ENCODE measurements at places on chromosomes 5 and 9.
A peak's percentile ranks its signal among the peaks of the same experiment; 100 is the strongest.

GRCh38 chr9:124040935-124041816 is 29.6 kb downstream of the LHX2 start:
- peak; percentile 16 for DNase-seq

DNA sequence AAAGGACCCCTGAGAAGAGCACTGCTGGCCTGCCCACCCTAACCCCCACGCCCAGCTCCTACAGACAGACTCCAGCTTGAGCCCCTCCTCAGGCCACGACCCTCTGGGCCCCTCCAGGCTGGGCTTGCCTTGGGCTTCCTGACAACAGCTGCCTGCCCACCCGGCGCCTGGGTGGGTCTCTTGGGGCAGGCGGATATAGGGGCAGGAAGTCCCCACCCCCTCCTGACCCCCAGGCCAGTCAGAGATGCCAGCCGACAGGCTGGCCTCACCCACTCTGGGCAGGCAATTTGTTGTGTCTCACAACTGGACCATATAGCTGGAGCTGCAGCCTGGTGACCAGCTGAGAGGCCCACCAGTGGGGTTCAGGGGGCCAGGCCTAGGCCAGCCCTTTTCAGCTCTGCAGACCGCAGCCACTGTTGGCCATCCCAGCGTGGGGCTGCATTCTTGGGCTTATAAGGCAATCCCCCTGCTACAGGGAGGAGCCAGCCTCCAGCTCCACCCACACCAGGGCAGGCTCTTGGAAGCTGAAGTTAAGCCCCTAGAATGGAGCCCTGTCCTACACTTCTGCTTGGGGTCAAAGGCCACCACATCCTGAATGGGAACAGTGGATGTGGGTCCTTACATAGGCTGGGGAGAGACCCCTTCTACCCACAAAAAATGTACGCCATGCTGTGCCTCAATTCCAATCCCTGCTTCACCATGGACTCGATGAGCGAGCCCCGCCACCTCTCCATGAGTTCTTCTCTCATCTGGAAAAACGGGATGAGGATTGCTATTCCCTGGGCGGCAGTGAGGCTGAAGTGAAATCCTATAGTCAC is 2.0 kb downstream of the PDLIM7 start:
- no peak for DNase-seq

DNA sequence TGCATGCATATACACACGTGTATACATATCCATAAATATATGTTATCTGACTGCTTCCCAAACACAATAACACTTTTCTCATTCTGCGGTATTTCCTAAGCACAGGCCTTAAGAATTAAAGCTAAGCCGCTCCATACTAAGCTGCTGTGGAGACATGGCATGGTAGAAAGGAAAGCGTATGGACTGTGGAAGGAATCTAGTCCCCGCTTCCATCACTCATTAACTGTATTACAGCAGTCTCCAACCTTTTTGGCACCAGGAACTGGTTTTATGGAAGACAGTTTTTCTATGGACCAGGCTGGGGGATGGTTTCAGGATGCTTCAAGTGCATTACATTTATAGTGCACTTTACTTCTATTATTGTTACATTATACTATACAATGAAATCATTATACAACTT is 11.3 kb downstream of the CDKL3 start:
- DNase-seq: no peak

DNA sequence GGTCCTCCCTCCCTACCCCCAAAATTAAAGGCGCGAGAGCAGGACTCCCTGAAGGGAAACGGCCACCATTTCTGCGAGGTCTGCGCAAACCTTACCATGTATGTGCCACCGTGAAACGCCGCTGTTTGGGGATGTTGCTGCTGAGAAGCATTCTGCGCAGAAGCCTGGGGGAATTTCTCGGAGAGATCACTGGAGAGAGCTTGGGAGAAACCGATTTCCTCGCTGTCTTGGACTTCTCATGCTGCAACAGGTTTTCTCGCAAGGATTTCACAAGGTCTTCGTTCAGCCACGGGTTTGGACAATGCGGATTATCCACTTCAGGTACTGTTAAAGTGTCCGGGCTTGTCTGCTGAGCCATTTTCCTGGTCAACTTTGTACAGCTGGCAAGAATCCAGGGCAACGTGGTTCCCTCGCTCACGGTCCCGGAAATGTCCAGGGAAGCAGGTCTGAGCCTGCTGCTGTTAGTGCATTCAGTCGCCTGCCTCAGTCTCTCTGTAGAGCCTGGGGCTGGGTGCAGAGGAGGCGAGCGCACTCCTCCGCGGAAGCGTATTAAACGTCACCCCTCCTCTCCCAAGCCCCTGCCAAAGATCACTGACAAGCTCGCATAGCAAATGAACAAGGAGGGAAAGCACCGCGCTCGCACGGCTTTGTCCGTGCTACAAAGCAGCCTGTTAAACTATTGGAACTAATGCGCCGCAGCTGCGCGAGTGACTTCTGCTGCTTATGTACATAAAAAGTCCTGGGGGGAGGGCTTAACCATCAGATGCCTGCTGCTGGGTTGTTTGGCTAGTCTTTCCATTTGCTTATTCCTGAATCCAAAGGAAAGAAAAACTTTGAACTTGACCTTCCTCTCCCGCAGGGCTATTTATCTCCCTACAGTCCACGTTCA is 125.1 kb downstream of the PDE4D start:
- DNase-seq: no peak

DNA sequence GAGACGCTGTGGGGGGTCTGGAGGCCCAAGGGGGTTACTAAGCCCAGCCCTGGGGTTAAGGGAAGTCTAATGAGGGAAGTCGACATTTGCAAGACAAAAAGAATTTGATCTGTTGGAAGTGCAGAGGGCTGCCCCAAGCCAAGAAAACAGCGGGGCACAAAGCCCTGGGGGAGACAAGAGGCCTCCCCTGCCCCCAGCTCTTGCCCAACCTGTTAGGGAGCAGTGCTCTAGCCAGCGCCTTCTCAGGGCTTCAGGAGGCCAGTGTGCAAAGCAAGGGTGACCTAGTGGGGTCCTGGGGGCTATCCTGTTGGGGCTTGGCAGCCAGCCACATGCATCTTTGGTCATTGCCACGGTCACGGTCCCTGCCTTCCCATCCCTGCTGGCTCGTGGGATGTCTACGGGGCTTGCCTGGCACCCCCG is 25.2 kb downstream of the GFI1B start:
- DNase-seq: no peak

DNA sequence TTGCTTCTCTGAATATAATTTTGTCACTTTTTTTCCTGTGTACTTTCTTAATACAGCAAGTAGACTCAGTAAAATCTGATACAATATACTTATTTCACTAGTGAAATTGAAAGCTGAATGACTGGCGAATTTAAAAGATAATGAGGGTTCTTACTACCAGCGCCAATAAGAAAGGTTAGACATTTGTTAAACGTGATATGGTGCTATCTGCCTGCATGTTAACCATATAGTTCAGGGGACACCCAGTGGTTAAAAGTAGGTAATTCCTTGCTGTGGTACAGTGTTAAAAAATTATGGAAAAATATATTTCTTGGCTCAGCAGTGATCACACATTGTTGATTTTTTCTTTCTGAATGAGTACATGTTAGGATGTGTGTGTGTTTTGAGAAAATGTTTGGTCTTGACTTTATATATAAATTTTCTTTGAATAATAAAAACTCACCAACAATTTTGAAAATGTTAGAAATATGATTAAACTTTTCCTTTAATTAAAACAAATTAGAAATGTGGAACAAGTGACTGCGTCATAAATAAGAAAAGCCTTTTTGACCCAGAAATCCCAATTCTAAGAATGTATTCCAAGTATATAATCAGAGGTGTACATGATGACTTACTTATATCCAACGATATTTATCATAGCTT is 25.8 kb downstream of the CAST start:
- DNase-seq: no peak
